ENCODE measurements at places on chromosomes 12 and 14.

DNA sequence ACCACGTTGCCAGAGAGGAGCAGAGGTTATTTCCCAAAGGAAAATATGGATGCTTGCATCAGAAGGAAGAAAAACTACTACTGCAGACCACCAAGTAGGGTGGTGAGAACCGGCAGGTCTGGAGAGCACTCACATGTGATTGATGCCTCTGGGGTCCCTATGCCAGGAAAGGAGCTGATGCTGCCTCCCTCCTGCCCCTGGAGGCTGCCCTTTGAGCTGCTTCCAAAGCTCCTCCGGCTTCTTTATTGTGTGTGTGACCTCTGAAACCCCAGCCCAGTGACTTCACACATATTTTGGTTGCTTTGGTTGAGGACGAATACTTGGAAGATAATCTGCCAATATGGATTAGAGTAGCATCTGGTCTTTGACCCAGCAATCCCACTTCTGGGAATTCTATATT is 133.4 kb downstream of the AACS start:
- DNase-seq, result no peak

DNA sequence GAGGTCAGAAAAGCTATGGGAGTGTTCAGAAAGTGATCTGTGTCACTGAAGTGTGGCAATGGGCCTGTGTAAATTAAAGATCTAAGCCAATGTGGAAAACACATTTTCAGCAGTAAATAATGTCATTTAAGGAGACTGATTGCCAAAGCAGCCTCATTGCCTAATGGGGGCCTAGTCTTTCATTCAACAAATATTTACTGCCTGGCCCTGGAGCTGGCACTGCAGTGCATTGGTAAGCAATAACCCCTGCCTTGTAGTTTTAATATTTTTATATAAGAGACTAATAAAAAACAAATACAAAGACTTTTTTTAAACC is 326.6 kb downstream of the BTG1 start:
- no peak for DNase-seq

DNA sequence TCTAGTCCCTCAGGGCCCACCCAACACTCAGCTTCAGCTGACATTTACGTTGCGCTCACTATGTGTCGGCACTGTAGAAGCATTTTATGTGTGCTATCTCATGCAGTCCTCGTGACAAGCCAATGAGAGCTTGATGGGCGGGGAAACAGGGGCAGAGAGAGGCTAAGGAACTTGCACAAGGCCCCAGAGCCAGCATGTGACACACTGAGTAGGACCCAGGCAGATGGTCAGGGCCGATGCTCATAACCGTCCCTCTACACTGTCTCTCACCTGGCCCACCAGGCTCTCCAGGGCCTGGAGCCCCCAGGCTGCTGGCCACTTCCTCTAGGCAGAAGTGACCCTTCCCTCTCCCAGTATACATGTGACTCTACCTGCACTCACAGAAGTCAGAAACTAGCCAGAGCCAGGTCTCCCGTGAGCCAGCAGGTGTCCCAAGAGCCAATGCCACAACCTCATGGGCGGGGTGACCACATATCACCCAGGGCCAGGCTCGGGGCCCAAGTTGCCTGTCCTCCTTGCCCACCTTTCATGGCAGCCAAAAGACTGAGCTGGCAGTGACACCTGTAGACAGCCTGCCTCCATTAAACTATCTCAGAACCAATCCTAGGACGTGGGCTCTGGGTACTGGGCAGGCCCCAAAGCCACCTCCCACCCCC is 38.3 kb downstream of the TTC7B start:
- DNase-seq, result no peak

DNA sequence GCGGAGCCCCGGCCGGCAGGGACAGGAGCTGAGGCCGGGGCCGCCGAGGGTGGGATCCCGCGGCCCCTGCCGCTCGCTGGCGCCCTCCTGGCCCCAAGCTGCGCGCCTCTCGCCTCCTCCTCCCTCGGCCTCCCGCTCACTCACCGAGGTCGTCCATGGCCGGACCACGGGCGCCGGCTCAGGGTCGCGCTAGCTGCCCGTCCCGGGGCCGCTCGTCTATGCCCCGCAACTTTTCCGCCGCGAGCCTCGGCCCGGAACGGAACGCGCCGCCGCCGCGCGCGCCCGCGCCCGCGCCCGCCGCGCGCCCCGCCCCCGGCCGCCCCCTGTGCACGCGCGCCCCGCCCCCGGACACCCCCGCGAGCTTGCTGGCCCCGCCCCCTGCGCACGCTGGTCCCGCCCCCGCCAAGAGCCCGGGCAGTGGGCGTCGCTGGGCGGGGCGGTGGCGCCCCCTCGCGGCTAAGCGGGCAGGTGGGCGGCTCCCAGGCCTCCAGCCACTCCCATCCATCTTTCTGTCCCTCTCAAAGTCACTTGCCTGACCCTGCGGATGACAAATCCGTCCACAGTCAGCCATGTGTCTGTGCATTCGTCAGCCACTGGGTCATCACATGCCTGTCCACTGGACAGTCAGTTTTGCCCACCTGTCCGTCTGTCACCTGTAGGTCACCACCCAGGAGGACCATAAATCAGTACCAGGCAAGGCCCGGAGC is at the start of gene PXN:
Gene PXN, minus strand, starts transcription at position 258 of the 707 bp plus-strand sequence. Its CDS starts 101 bp downstream, at position 157.
- peak; percentile 93 for DNase-seq

- DNase-seq, result no peak
Measured at GRCh38 chr12:24979329-24979728, 30.4 kb upstream of the BCAT1 start.

DNA sequence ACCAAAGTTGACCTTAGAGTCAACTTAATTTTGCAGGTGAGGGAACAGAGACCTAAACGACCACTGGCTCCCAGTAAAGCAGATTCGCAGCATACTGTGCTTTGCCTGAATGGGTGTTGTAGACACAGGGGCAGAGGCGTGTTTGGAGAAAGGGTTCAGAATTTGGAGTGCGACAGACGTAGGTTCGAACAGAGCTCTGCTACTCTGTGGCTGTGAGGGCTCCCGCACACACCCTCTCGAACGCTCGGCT is 243 bp upstream of the TOMM20L start:
- no peak for DNase-seq

- DNase-seq, result no peak
Measured at GRCh38 chr12:77600468-77600843, 230.2 kb upstream of the NAV3 start.

GRCh38 chr12:46803517-46803916 is 22.3 kb downstream of the SLC38A4 start:
- no peak for DNase-seq

DNA sequence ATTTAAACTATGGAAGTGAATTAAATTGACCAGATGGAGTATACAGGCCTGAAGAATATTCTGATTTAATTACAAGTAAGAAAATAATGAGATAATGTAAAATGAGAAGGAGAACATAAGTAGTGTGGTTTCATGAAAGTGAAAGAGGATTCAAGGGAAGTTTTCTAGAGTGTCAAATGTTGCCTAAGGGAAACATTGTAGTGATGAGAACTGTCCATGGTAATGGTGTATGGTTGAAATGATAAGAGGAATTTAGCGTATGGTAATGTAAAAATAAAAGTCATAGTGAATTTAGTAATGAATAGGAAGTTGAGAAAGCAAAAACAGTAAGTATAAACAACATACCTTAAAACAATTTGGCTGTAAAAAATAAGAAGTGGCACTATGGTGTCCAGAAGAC is 1954.6 kb upstream of the FLRT2 start:
- DNase-seq, result no peak

- no peak for DNase-seq
Measured at GRCh38 chr14:26761532-26761931, 163.7 kb upstream of the NOVA1 start.

GRCh38 chr14:20409226-20409625 is 4.1 kb downstream of the TEP1 start:
- no peak for DNase-seq

DNA sequence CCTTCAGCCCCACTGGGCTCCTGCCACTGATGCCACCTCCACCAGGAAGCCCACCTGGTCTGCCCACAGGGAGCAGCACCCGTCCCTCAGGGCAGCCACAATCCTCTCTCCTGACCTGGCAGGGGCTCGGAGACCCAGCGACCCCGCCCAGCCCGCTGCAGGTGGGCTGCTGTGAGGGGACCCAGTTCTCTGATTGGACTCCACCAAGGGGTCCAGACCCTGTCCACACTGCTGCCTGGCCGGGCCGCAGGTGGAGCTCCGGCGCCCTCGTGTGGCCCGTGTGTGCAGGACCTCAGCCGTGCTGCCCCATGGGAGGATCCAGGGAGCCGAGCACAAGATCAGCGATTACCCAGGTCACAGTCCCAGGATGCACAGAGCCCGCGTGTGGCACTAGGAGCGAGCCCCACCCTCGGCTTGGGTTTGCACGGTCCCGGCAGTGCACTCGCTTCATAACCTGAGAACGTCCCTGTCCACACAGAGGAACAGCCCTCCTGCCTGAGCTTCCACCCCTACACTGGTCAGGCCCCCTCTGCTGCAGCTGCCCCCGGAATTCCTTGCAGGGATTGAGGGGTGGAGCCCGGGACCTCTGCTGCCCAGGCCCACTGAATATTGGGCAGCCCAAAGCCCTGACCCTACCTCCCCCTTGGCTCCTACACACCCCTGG is 35.4 kb upstream of the TMEM179 start:
- DNase-seq, result peak; percentile 33

- no peak for DNase-seq
Measured at GRCh38 chr14:101501341-101501740, 60.0 kb upstream of the DIO3 start.

DNA sequence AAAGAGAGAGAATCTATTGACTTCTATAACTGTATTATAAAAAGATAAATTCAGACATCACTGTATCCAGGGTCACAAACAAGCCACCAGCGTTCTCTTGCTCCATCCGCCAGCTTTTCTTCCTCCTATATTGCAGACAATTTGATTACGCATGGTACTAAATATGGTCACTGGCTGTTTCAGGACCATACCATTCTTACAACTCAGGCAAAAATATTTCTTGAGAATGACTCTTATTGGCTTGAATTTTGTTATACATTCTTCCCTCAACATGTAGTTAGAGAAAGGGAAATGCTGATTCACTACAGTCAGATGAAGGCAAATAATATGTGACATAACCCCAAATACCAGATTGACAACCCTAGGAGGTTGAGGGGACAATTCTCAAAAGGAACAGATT is 101.3 kb downstream of the SLC6A15 start:
- DNase-seq, result no peak

GRCh38 chr12:14424545-14424944 is 59.1 kb downstream of the ATF7IP start:
- no peak for DNase-seq

DNA sequence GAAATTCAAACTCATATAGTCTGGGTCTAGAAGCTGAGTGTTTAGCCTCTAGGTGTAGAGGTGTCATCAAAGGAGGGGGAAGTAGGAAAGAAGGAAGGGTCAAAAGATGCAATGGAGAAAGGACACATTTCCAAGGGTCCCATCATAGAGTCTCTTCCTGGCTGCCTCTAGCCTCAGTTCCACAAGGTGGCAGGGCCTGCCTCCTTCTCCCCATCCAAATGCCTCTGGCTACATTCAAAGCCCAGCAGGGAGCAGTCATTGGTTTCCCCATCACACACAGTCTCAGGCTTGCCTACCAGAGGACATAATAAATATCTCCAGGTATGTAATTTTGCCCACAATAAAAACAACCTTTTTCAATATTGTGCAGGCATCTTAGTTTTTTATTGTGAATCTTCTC is 2.1 kb upstream of the CCT2 start:
- DNase-seq, result no peak
